Stimulated activated CD8-positive, alpha-beta memory T cell treated with anti-CD3 and anti-CD28 coated beads, Interleukin-7, amount 100 ng/mL, for 1 hour (primary cell): ENCODE measurements at places on chromosomes 12 and 14.
A peak's percentile ranks its signal among the peaks of the same experiment; 100 is the strongest.

GRCh38 chr12:43277651-43278540 is 274.1 kb downstream of the ADAMTS20 start:
- DNase-seq: no peak

DNA sequence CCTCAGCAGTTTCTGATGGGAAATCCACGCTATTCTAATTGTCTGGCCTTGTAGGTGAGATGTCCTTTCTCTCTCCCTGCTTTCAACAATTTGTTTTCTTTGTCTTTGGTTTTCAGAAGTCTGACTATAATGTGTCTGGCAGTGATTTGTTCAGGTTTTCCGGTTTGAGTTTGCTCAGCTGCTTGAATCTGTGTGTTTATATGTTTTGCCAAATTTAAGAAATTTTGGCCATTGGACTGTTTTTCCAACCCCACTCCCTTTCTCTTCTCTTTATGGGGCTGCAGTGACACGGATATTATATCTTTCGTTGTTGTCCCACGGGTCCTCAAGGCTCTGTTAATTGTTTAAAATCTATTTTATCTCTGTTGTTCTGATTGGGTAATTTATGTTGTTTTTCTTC is 105.0 kb downstream of the ADGRD1 start:
- no peak for DNase-seq

- no peak for DNase-seq
Observed at GRCh38 chr14:70257526-70257925, 68.8 kb upstream of the SLC8A3 start.

DNA sequence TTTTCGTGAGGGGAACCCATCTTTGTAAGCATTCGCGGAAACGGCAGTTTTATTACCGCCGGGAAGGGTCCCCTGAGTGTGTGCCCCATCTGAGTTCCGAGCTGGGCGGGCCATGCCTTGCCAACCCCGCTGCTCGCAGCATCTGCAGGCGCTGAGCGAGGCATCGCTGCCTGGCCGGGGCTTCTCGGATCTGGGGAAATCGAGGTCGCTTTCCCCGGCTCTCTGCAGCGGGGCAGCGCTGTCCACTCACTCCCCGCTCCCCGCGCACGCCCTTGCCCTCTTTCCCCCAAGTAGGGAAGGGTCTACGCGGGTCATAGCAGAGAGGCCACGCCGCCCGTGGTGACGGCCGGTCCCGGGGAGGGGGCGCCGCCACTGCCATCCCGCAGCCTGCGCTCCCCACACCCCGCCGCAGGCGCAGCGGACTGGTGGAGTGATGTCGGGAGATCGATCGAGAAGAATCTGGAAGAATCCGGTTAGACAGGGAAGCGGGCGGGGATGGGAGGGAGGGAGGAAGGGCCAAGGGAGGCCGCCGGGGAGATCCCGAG is 507 bp upstream of the FKBP4 start:
- no peak for DNase-seq

DNA sequence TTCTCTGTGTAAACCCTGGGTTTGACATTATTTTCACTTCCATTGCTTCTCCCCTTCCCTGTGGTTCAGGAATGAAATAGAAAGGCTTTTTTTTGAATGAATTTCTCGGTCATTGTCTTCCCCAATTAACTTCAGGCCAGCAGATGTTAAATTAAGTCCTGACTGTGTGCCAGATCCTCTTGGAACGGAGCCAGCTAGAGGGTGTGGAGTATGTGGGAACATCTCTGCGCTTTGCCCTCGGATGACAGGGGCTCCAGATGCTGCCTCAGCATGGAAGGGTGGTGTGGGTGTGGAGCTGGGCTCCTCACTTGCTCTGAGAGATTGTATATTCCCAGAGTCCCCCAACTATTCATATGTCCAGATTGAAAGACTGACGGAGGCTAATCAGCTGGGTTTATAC is 13.1 kb downstream of the KRT85 start:
- DNase-seq: no peak

DNA sequence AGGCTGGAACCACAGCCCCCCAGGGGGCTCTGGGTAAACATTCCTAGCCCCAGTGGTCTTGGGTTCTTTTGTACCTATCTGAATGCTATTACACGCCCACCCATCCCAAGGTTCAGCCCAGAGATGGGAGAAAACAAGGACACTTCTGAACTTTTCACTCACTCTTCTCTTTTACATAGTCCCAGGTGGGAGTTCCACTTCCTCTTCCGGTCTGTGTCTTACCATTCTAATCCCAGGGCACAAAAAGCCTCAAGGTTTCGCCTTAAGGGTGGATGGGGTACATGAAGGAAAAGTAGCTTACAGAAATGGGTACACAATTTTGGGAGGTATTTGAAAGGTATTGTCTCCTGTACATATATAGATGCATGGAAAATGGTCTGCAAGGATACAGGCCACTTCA is 79.0 kb downstream of the TMEM30B start:
- no peak for DNase-seq

- DNase-seq: peak; percentile 40
Observed at GRCh38 chr14:96275177-96276112, 19.4 kb downstream of the BDKRB1 start.

DNA sequence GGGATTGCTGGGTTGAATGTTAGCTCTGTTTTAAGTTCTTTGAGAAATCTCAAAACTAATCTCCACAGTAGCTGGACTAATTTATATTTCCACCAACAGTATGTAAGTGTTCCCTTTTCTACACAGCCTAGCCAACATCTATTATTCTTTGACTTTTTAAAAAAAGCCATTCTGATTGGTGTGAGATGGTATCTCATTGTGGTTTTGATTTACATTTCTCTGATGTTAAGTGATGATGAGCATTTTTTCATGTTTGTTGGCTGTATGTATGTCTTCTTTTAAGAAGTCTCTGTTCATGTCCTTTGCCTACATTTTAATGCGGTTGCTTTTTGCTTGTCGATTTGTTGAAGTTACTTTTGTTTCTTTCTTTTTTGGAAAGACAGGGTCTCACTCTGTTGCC is 301.1 kb upstream of the OR4E1 start:
- no peak for DNase-seq

DNA sequence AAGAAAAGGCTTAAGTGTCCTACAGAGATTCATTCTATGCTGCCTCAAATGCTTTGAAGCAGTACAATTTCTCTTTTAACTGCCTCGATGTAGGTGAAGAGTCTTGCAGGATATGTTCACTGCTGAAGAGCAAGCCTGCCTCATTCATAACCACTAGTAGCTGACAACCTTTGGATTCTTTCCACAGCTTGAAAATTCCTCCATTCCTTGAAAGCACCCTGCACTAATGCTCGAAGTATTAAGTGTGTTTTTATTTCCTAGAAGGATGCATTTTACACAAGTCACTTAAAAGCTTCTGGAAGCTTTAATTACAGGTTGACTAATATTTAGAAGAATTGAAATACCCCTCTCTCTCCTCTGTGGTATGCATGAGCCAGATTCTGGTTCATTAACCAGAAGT is 429.4 kb downstream of the DIO2 start:
- no peak for DNase-seq

DNA sequence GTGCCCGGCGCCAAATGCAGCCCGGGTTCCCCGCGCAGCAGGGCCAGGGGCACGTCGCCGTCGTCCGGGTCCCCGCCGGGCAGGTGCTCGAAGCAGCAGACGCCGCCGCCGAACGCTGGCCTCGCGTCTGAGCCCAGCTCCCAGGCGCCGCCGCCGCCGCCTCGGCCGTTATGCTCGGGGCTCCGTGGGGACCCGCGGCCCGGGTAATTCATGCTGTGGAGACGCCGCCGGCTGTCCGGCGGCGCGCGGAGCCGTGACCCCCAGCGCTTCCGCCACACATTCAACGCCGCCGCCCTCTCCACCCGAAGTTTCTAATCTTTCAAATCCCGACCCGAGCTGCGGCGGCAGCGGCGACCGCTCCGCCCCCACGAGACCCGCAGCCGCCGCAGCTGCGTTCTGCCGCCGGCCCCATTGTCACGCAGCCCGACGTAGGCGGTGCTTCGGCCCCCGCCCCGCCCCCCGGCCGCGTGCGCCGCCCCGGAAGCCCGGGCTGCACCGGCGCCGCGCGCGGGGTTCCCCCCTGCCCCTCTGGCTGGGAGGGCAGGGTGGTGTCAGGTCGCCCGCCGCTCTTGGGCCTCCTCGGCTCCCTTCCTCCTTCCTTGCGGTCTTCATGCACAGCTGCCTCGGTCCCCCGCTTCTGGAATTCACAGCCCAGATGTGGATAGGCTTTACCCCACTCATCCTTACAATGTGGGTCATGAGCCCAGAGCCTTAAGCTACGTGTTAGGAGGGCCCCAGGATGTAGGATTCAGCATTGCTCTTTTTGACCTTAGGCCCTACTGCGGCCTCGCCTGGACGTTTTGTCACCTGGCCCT is at the start of gene DDHD1:
Gene DDHD1, minus strand, starts transcription at position 437 of the 815 bp plus-strand sequence. Its CDS starts 225 bp downstream, at position 212.
- DNase-seq: peak; percentile 67

- no peak for DNase-seq
Observed at GRCh38 chr14:75589931-75590330, 11.5 kb downstream of the FLVCR2 start.

DNA sequence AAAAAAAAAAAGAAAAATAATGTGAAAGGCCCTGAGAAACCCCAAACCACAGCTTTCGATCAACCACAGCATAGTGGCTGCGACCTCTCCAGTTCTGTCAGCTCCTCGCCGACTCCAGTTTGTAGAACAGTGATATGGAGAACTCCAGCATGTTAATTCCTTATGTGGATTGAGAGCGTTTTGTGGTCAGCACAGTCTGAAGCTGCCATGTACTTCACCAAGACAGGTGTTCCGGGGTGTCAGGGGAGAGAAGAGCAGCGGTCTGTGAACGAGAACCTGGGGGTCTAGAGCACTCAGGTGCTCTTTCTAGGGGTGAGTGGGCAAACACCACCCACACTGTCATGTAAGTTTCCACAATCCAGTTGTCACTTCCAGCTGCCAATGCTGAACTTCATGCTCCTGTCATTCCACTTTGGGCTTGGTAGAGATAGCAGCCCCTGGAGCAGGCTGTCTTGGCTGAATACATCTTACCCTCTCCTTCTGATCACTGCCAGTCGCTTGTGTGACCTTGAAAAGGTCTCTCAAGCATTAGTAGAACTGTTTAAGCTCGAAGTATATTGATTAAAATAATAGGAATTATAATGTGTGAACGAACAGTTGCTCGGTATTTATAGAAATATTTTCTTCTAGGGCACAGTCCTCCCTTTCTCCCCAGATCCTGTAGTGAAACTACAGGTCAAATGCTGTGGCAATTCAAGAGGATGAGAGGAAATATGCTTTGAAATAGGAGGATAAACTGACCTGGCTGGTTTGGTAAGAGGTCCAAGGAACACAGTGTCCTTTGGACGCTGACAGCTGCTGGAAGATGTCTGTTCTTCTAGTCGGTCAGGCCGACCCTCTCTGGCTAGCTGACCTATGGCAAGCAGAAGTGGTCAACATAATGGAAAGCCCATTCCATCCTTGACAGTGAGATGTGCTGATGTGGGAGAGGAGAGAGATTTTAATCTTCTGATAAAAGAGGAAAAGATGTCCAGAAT is 15.7 kb upstream of the MAX start:
- no peak for DNase-seq

- no peak for DNase-seq
Observed at GRCh38 chr12:4036671-4037271, 163.6 kb upstream of the PARP11 start.

DNA sequence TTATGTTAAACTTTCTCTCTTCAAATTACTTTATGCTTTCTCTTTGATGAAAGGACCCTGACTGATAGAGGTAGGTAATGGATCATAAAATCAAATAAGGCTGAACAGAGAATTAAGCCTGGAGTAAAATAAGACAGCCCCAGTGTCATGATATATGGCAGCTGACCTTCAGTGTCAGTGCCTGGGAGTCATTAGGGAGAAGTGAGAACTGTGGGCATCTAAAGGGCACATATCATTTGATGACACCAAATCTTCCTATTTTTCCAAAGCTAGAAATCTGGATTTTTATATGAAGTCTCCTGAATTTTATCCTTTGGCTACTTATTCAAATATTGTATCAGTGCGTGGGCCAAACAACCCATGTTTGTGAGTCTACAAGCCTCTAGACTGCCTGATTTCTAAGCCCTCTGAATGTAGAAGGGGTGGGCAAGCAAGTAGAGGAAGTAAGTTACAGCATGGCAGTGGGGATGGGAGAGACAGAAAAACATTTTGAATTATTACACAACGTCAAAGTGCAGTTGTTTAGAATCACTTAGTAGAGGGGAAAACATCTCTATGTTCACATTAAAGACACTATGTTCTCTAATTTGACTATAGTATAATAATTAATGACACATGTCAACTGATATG is 10.0 kb downstream of the SLC39A9 start:
- DNase-seq: no peak

GRCh38 chr14:70114621-70115156 is 74.1 kb downstream of the SLC8A3 start:
- DNase-seq: no peak

DNA sequence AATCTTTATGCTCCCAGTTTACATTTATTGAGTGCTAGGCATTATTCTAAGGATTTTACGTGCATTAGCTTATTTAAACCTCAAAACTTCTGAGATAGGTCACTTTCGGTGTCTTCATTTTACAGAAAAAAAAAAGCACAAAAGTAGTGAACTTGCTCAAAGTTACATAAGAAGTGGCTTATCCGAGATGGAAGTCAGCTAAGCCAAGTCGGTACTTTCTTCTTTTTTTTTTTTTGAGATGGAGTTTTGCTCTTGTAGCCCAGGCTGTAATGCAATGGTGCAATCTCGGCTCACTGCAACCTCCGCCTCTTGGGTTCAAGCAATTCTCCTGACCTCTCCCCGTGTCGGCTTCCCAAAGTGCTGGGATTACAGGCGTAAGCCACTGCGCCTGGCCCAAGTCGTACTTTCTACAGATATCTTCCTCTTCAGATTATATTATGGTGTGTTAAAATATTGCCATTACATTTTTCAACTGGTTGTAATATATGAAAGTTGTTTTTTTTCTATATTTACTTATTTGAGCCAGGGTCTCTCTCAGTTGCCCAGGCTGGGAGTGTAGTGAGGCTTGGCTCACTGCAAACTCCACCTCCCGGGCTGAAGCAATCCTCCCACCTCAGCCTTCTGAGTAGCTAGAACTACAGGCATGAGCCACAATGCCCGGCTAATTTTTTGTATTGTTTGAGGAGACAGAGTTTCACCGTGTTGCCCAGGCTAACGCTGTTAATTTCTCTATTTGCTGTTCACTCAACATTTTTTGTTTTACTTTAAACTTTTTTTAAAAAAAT is 8.9 kb downstream of the DPPA3 start:
- no peak for DNase-seq

DNA sequence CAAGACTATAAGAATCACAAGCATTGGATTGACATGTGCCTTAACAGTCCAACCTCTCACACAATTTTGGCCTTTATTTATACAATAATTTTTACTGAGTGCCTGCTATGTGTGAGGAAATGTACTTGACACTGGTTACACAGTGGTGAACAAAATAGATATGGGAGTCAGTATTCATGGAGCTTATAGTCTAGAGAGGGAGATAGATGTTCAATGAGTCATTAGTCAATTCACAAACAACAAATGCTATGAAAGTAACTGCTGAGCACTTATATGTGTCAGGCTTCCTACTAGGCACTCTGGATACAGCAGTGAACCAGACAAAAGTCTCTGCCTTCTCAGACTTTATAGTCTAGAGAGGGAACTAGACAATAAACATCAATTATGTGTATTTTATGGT is 3.7 kb downstream of the CFAP54 start:
- no peak for DNase-seq

GRCh38 chr12:40309001-40309400 is 84.2 kb downstream of the LRRK2 start:
- DNase-seq: no peak

GRCh38 chr12:110857528-110857927 is 10.7 kb downstream of the CCDC63 start:
- no peak for DNase-seq
